Vagina (tissue), 2 donors: ENCODE measurements at places on chromosomes 4 and X.

DNA sequence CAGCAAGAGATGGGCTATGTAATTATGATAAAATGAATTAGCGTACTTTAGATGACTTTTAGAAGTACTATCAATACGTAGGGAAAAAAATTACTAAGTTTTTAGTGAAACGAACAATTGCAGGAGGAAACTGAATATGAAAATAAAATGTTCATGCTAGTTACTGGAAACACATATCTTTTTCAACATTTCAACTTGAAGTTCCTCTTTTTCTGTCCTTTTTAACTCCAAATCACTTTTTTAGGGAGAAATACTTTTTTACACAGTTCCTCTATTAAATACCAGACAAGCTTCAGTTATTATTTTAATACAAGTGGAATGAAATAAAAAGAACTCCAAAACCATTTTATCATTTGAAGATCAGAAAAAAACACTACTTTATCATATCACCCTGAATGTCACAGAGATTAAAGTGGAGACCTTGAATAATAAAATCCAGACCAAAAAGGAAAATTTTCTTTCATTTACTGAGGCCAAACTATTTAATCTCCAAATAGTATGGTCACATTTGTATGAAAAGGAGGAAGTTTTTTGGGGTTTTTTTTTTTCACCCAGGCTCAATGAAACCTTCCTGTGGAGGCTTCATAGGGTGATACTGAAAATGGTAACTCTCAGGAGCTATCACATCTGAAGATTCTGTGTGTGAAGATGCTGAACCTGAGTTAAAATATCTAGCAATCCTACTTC, 306.2 kb downstream of the INPP4B start:
- no peak for DNase-seq

DNA sequence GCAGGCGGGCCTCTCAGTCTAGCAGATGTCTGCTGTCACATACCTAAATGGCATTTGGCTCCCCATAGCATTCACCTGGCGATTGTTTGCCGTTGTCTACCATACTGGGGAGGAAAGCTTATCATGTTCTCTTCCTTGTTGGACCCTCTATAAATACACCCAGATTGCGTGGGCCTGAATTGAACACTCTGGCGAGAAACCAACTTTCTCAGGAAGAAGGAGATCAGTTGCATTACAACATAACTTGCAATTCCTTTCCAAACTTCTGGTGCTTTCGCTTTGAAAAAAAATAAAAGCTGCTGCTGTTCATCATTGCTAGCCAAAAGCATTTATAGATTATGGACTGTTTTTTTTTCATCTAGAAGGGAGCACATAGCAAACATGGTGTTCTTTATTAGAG, 230.0 kb upstream of the GPC4 start:
- DNase-seq, result no peak

- DNase-seq, result no peak
These were observed 295.4 kb downstream of the PACRGL start for GRCh38 chr4:20995610-20996009.

GRCh38 chr4:27442146-27442545, 581.5 kb downstream of the STIM2 start:
- DNase-seq, result no peak

- no peak for DNase-seq
These were observed 362.4 kb downstream of the PPP3CA start for GRCh38 chr4:100984901-100985300.

DNA sequence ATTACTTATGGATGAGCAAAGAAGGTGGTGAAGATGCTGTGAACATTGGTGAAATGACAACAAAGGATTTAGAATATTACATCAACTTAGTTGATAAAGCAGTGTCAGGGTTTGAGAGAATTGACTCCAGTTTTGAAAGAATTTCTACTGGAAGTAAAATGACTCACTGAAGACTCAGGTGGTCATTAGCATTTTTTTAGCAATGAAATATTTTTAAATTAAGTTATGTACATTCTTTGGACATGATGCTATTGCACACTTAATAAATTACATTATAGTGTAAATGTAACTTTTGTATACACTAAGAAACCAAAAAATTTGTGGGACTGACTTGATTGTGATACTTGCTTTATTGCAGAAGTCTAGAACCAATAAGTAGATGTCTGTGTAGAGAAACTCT, 56.9 kb downstream of the USO1 start:
- DNase-seq, result no peak

DNA sequence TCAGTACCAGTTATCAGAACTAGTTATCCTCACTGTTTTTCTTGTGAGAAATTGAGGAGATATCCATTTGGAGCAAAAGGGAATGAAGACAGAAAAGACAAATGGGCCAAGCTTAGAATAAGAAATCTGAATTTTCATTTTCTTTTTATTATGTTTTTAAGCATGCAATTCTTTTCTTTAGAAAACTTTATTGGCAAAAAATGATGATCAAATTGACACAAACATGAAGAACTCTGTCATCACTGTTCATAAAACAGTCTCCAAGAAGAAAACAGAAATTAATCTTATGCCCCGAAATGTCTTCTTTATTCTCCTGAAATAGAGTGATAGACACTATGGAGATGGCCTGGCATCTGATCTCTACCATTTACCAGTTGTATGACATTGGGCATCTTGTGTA, 139.0 kb downstream of the ARHGAP24 start:
- no peak for DNase-seq

DNA sequence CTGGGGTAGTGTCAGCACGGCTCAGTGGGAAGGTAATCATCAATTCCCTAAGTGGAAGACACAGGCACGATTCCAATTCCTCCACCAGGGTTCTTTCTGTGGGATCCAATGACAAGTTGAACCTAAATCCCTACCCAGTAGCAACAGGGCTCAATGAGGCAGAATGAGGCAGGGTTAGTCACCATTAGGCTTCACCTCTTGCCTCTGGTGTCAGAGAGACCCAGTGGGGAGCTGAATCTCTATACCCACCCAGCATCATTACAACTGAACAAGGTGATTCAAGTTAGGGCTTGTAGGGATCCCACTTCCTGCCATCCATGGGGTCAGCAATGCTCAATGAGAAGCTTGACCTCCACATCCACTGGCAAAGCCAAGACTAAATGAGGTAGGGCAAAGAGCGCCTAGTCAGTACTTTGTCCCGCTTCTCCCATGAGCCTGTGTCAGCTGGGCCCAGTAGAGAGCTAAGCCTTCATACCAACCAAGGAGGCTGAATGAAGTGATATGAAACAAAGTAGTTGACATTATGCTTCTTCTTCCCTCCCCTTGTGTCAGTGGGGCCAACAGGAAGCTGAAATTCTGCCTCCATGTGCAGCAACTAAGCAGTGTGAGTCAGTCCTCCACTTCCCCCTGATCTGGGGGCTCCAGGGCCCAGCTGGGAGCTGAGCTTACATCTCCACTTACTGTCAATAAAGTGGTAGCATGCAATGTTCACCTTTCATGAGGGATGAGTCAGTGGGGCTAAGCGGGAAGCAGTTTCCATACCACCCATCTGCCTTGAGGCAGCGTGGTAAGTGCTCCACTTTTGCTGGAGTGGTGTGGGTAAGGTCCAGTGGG, 36.4 kb upstream of the RBM41 start:
- DNase-seq, result no peak

GRCh38 chr4:58767598-58767997, 1657.4 kb upstream of the IGFBP7 start:
- DNase-seq, result no peak

DNA sequence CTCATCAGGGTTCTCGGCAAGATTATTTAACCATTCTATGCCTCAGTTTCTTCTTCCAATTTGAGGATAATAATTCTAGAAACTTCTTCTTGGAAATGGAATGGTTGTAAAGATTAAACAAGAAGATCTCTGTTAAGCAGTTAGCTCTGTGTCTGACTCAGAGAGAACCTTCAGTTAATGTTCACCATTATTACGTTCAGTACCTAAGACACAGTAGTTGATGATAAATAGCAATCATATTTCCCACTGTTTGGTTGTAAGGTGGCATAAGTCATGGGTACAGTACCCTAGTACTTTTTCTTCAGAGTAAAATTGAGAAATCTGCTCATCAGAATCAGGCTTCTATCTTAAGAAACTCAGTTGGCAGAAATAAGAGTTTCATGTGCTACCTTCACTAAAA, 366.5 kb upstream of the BOD1L1 start:
- no peak for DNase-seq

GRCh38 chrX:114952696-114953095, 64.7 kb downstream of the IL13RA2 start:
- no peak for DNase-seq

DNA sequence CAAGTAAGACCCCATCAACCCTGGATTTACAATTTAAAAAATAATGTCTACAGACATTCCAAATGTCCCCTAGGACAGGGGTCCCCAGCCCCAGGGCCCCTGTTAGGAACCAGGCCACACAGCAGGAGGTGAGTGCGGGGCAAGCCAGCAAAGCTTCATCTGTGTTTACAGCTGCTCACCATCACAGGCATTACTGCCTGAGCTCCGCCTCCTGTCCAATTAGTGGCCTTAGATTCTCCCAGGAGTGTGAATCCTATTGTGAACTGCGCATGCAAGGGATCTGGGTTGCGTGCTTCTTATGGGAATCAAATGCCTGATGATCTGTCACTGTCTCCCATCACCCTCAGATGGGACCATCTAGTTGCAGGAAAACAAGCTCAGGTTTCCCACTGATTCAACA, 146.1 kb downstream of the ATP10D start:
- no peak for DNase-seq

DNA sequence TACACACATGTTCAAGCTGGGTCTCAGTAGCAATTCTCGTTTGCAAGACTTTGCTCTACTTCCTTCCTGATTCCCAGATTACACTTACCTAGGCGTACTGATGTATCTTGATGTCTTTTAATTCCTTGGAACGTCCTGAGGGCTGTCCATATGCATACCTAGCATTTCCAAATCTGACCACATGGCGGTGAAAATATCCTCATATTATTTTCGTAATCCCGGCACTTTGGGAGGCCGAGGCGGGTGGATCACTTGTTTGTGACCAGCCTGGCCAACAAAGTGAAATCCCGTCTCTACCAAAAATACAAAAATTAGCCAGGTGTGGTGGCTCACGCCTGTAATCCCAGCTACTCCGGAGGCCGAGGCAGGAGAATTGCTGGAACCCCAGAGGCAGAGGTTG, 1786.3 kb upstream of the TENM3 start:
- DNase-seq, result no peak

DNA sequence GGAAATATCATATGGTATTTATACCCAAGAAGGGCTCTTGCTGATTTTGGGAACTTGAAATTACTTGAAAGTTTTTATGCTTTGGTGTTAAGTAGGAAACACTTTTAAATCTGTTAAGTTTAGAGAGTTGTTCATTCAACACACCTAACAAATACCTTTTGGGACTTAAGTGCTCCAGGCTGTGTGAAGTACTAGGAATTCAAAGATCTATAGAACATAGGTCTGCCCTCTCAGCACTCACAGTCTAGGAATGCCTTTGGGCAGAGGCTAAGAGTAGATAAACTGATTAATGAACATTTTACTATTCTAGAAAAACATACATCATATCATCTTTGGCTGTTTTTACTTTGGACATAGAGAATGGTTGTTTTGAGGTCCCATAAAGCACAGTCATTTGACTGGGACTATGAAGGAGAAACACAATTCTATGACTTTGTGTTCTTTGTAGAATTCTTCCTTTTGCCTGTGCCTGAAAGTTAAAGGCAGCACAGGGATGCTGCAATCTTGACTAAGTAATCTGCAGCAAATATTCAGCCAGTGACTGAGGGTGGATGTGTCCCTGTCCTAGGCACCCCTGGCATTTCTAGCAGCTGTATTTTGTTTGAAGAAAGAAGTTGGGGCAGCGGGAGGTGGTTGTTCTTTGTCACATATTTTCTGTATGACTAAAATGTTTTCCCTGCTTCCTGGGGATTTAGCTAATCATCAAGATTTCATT, 8.3 kb downstream of the BMP3 start:
- DNase-seq, result no peak

DNA sequence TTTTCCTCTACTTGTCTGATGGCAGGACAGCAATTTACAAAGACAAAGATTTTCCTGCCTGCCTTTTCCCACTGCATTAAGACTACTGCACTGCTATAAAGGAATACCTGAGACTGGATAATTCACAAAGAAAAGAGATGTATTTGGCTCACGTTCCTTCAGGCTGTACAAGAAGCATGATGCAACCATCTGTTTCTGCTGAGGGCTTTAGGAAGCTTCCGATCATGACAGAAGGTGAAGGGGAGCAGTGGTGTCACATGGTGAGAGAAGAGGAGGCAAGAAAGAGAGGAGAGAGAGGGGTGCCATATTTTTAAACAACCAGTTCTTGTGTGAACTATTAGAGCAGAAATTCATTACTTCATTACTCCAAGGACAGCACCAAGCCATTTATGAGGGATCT, 617.1 kb upstream of the HTR2C start:
- no peak for DNase-seq

GRCh38 chr4:55826986-55827385, 7.4 kb downstream of the EXOC1L start:
- no peak for DNase-seq

DNA sequence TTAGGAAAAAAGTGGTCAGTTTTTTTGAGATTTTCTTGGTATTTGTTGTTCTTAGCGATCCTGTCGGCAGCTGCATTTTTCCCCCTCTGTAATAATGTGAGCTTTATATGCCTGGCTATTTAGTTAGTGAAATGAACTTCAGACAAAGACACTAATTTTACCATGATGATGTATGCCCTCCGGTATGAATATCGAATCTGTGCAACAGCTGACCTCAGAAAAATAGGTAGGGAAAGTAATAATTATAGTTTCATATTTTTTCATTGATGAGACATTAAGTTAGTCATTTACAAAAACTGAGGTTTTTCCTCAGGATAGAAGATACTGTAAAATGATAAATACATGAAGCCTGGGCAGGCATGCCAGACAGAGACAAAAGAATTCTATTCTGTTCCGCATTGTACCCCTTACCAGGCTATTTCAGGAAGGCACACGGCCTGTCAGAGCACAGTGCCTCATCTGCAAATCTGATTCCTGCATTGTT, 155.8 kb downstream of the SHROOM3 start:
- no peak for DNase-seq

- DNase-seq, result no peak
These were observed 5.3 kb downstream of the KIT start for GRCh38 chr4:54662901-54663585.

DNA sequence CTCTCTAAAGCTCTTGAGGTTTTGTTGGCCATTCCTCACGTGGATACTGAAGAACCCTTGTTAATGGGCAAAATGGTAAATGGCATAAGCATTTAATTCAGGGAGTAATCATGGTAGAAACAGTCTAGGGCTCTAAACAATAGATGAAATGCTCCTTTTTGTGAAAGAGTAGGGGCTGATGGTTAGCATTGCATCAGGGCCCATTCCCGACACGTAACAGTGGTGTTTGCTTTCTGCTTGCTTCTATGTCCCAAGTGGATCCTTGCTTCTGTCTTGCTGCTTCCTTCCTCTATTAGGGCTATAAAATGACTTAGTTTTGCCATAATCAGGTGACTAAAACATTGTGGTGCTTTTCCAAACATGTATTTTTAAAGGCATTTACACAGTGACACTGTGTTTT, 230.9 kb upstream of the AFF2 start:
- no peak for DNase-seq

DNA sequence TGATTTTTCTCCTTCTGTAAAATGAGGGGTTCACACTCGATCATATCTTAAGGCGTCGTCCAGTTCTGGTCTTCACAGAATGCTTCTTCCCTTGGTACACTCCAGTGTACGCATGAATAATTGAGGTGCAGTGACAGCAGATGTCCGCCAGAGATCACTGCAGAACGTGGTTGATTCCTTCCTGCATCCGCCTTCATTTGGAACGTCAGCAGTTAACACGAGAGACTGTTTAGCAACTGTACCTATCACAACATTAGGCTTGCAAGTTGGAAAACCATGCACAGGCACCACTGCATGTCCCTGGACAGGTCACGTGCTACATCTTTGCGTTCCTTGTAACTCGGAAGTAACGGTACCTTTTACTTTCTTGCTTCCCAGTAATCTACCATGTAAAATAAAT, 66.0 kb upstream of the GEMIN8 start:
- no peak for DNase-seq

GRCh38 chr4:155033604-155034003, 174.8 kb upstream of the NPY2R start:
- no peak for DNase-seq
